ENCODE measurements at places on chromosomes 2 and 18. TPM values are rescaled to one million over a fixed set of nuclear protein-coding genes. Genes with fewer than 3 reads are reported as not detected.

- no peaks in the 10 kb centered on the region for H3K36me3 ChIP-seq
- no peaks in the 10 kb centered on the region for H3K27me3 ChIP-seq
- no peaks in the 10 kb centered on the region for H3K4me1 ChIP-seq
- H3K4me3 ChIP-seq = no peak overlapping the region
These were observed 850.8 kb downstream of the LRP1B start for GRCh38 chr2:141280037-141280436.

GRCh38 chr2:180716186-180717180 lies 263.9 kb upstream of the UBE2E3 start:
- no peaks in the 10 kb centered on the region for H3K36me3 ChIP-seq
- H3K4me3 ChIP-seq = no peak overlapping the region
- DNase-seq = no peak
- no peak overlapping the region for H3K27ac ChIP-seq
- no peaks in the 10 kb centered on the region for H3K27me3 ChIP-seq
- H3K4me1 ChIP-seq = no peaks in the 10 kb centered on the region

DNA sequence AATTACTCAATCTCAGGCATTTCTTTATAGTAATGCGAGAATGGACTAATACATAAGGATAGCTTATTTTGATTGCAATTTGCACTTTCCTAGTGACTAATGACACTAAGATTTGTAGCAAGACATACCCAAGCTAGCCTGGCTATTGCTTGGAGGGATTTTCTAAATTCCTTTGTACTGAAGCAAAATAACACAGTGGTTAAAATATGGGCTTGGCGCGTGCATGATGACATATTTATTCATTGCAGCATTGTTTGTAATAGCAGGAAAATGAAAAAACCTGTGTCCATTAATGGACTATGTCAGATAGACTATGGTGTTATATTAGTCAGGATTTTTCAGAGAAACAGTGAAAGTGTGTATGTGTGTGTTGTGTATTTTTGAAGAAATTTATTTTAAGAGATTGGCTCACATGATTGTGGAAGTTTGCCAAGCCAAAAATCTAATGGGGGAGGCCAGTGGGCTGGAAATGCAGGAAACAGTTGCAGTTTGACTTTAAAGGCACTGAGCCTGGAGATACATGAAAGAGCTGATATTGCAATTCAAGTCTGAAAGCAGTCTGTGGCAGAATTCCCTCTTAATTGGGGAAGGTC lies 16.7 kb upstream of the LAPTM4A start:
- H3K4me3 ChIP-seq = no peak overlapping the region
- no peaks in the 10 kb centered on the region for H3K27me3 ChIP-seq
- H3K27ac ChIP-seq = no peak overlapping the region
- no peak for DNase-seq

DNA sequence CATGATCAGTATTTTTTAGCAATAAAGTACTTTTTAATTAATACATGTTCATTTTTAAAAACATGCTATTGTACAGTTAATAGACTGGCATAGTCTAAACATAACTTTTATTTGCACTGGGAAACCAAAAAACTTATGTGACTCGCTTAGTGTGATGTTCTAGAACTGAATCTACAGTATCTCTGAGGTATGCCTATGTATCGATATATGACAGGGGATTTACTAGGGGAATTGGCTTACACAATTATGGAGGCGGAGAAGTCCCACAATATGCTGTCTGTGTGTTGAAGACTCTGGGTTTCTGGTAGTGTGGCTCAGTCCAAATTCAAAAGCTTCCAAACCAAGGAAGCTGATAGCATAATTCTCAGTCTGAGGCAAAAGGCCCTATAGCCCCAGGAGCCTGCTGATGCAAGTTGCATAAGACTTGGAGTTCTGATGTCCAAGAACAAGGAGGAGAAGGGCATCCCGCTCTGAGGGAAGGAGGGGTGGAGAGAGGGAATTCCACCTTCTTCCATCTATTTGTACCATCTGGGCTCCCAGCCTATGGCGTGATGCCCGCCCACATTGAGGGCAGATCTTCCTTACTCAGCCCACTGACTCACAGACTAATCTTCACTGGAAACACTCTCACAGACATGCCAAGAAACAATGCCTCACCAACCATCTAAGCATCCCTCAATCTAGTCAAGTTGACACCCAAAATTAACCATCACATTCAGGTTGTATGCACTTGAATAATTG lies 27.5 kb downstream of the ZNF638 start:
- DNase-seq = no peak
- no peaks in the 10 kb centered on the region for H3K27me3 ChIP-seq
- H3K27ac ChIP-seq = no peak overlapping the region
- H3K4me3 ChIP-seq = no peak overlapping the region
- H3K36me3 ChIP-seq = peaks cover 82% of the 10 kb centered on the region
- peaks cover 17% of the 10 kb centered on the region for H3K4me1 ChIP-seq

GRCh38 chr2:197137231-197137630 lies 173.3 kb downstream of the ANKRD44 start:
- no peak overlapping the region for H3K27ac ChIP-seq
- DNase-seq = no peak
- peak overlapping the region; percentile 50 for H3K4me3 ChIP-seq
- no peaks in the 10 kb centered on the region for H3K36me3 ChIP-seq

DNA sequence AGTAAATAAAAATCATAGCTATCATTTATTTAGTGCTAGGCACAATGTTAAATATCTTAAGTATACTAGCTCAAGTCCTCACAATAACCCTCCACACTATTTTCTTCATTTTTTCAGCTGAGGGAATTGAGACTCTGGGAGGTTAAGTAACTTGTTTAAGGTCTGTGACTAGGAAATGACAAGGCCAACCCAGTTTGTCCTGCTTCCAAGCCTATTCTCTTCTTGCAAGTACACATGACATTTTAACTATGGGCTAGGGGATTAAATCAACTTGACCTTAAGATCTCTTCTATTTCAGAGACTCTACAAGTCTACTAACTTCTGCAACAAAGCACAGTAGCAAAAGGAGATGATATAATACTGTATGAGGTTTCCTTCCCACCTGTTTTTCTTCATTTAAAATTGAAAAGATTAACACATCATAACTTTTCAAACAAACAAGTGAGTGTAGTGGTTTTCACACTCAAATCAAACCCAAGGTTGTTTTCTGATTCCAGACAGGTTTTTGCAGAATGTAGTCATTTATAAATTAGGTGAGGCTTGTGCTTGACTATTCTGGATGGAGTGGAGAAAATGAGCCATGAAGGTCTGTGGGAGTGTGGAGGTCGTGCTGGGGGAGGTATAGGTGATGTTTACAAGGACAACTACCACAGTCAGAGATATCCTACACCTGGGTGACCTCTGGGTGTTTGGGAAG lies 57.0 kb downstream of the CD28 start:
- H3K4me3 ChIP-seq = no peak overlapping the region
- no peaks in the 10 kb centered on the region for H3K4me1 ChIP-seq
- no peak for DNase-seq
- H3K36me3 ChIP-seq = no peaks in the 10 kb centered on the region
- H3K27ac ChIP-seq = no peak overlapping the region

DNA sequence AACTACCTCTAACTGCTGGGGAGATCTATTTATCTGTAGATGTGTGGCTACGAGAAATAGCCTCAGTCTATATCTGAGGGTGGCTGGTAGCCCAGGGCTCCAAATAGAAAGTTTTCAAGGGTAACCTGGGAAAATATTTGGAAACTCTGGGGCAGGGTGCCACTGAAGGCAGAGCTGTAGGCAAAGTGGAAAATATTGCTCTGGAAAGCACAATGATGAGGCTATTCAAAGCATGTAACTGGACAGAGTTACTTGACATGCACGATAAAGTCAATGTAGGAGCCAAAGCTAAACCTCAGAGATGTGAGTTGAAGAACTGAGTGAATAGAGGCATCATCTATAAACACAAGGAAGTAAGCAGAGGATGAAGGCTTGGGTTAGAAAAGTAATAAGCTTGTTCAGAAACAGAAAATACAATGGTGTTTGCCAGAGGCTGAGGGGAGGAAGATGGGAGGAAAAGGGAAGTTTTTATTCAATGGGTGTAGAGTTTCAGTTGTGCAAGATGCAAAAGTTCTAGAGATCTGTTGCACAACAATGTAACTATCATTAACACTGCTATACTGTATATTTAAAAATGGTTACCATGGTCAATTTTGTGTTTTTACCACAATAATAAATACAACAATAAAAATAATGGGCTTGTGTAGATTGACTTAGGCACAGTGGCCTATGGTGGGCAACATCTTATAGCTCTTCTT lies 171.6 kb downstream of the MBD2 start:
- DNase-seq = no peak
- H3K4me3 ChIP-seq = no peak overlapping the region
- no peak overlapping the region for H3K27ac ChIP-seq
- no peaks in the 10 kb centered on the region for H3K4me1 ChIP-seq
- H3K27me3 ChIP-seq = no peaks in the 10 kb centered on the region
- H3K36me3 ChIP-seq = no peaks in the 10 kb centered on the region

- H3K4me3 ChIP-seq = no peak overlapping the region
- peaks cover 9% of the 10 kb centered on the region for H3K4me1 ChIP-seq
- no peaks in the 10 kb centered on the region for H3K36me3 ChIP-seq
- H3K27ac ChIP-seq = peak overlapping the region; percentile 78
These were observed 351.9 kb downstream of the CDH2 start for GRCh38 chr18:27824841-27825681.

GRCh38 chr2:224538561-224539138 lies 46.5 kb downstream of the CUL3 start:
- peaks cover 53% of the 10 kb centered on the region for H3K36me3 ChIP-seq
- no peak overlapping the region for H3K4me3 ChIP-seq
- no peaks in the 10 kb centered on the region for H3K4me1 ChIP-seq
- DNase-seq = no peak

DNA sequence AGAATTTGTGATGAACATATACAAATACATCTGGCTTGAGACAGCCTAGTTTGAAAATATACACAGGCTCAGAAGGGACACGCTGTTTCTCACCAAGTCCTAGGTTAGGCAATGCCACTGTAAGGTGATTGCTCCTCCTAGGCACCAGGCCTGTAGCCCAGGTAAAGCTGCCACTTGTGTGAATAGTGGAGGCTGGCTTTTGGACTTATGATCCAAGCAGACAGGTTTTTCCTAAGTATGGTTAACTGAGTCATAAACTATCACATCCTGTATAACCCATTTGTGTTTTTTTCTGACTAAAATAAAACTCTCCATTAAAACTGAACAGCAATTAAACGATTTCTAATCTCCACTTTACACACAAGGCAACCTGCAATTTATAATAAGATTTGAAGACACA lies 81.0 kb downstream of the SEMA4F start:
- DNase-seq = no peak
- H3K4me3 ChIP-seq = no peak overlapping the region
- no peaks in the 10 kb centered on the region for H3K36me3 ChIP-seq

DNA sequence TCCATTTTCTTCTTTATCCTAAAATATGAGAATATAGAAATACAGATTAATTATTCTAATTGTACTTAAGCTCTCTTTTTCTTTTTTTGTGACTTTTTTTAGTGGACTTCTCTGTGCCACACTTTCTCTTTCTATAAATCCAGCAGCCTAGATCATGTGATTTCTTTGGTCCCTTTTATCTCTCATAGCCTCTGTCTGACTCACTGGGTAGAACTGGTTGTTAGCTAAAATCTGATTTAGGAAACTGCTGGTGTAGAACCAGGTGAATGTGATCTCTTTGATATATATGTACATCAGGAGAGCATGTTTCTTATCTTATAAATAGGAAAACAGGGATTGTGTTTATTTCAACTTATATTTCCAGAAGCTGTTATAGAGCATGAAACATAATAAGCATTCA lies 54.9 kb downstream of the VRK2 start:
- no peaks in the 10 kb centered on the region for H3K4me1 ChIP-seq
- no peak for DNase-seq
- no peaks in the 10 kb centered on the region for H3K27me3 ChIP-seq
- no peak overlapping the region for H3K27ac ChIP-seq

DNA sequence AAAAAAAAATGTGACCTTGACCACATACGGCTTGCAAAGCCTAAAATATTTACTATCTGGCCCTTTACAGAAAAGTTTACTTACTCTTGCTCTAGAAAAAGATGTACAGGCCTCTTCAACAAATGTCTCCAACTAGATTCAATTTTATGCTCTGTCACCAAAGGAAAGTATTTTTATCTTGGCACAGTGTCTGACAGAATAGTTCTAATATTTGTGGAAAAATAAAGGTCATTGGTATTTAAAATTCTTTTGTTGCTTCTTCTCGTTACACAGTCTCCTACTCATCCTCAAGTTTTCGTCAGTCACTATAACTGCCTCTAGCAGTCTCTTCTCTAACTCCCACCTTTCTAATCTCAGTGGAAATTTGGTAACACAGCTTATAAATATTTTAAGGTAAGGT lies 1.4 kb downstream of the RBKS start:
- H3K36me3 ChIP-seq = no peaks in the 10 kb centered on the region
- peak overlapping the region; percentile 94 for H3K4me3 ChIP-seq
- no peaks in the 10 kb centered on the region for H3K4me1 ChIP-seq
- DNase-seq = no peak

GRCh38 chr2:15673919-15674636 lies 82.4 kb downstream of the DDX1 start:
- DNase-seq = peak; percentile 66
- H3K4me3 ChIP-seq = no peak overlapping the region
- H3K27me3 ChIP-seq = no peaks in the 10 kb centered on the region
- no peaks in the 10 kb centered on the region for H3K36me3 ChIP-seq
- H3K4me1 ChIP-seq = no peaks in the 10 kb centered on the region

DNA sequence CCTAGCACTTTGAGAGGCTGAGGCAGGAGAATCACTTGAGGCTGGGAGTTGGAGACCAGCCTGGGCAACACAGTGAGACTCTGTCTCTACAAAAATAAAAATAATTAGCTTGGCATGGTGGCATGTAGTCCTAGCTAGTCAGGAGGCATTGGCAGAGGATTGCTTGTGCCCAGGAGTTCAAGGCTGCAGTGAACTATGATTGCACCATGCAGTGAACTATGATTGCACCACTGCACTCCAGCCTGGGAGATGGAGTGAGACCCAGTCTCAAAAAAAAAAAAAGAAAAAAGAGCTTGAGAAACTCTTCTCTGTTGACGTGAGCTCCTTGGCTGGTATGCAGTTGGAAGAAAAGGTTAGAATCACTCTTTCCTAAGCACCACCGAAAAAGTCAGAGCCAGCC lies 125.1 kb upstream of the TNP1 start:
- H3K27ac ChIP-seq = no peak overlapping the region
- DNase-seq = no peak
- H3K4me1 ChIP-seq = peaks cover 9% of the 10 kb centered on the region
- H3K27me3 ChIP-seq = no peaks in the 10 kb centered on the region
- no peaks in the 10 kb centered on the region for H3K36me3 ChIP-seq

The CYP27A1 gene
- total RNA-seq = 24.7 TPM

The ANKRD30BL gene
- total RNA-seq = 0.18 TPM

The COL4A4 gene
- total RNA-seq = 2.9 TPM

The MAPRE2 gene
- total RNA-seq = 15.6 TPM

The CHRNG gene
- not detected for total RNA-seq

The ALPP gene
- total RNA-seq = not detected

The CROCC2 gene
- not detected for total RNA-seq

The HOXD13 gene
- total RNA-seq = 0.09 TPM

The CHRND gene
- total RNA-seq = not detected

The SERPINB11 gene
- total RNA-seq = not detected

The GBX2 gene
- not detected for total RNA-seq

The LBX2 gene
- 1.6 TPM for total RNA-seq

Measured in endodermal cell (in vitro differentiated cells).